ENCODE measurements at places on chromosomes 11 and 22.

DNA sequence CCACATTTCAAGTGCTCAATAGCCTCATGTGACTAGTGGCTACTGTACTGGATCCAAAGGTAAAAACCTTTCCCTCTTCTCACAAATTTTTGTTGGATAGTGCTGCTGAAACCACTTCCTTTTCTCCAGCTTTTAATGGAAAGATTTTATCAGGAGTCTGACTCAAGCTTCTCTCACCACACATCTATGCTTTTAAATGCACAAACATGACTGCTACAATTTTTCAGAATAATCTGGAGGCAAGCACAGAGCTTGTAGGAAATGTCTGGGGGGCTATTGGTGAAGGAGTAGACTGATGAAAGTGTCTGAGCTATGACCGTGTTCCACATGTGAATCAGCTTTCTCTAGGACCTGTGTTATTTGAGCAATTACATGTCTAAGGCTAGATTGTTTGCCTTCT lies 101.1 kb upstream of the FAT3 start:
- no peak for DNase-seq

GRCh38 chr22:32574411-32574810 lies 99.8 kb downstream of the FBXO7 start:
- DNase-seq, result no peak

DNA sequence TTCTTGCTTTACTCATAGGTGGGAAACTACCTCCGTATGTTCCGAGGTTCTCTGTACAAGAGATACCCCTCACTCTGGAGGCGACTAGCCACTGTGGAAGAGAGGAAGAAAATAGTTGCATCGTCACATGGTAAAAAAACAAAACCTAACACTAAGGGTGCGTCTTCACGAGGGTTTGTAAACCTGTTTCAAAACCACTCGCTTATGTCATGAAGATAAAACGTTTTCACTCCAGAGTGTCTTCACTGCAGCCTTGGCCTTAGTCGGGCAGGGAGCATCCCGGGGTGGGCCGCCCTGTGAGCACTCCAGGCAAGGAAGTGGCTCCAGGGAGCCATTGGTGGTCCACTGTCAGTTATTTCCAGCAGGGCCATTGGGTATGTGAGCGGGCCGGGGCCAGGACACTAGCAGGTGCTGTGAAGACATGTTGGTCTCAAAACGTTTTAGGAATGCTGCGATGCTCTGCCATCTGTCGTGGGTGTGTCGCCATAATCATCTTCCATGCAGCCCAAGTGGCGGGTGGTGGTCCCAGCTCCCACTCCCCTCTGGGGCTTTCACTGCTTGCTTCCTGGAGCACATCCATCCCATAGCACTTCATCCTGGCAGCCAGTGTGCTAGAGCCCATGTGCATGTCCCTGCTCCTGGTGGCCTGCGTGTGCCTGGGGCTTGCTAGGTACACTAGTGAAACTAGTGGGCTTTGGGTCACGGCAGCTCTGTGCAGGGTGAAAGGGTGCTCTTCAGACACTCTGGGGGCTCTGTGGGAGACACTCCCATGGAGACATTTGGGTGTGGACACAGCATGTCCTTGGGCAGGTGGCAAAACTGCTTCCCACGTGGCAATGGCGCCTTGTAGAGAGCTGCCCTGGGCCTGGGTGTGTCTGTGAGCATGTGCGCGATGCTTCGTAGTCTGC lies 5.2 kb downstream of the SMARCB1 start:
- DNase-seq, result no peak

DNA sequence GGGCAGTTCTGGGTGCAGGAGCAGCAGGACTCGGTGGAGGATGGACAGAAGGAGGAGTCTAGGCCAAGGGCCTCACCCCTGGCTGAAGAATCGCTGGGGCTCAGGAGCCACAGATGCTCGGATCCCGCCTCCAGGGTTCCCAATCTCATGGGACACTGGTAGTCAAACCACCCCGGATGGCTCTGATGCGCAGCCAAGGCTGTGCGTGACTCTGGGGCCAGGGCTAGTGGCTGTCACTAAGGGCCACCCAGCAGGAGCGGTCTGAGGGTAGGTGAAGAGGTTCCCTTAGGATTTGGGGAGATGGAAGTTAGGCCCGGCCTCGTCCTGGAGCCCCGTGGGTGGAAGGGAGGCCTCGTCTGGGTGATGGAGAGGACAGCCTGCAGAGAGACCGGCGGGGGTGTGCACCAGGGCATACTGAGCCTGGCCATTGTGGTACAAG lies 300.6 kb downstream of the TBC1D22A start:
- DNase-seq, result no peak

DNA sequence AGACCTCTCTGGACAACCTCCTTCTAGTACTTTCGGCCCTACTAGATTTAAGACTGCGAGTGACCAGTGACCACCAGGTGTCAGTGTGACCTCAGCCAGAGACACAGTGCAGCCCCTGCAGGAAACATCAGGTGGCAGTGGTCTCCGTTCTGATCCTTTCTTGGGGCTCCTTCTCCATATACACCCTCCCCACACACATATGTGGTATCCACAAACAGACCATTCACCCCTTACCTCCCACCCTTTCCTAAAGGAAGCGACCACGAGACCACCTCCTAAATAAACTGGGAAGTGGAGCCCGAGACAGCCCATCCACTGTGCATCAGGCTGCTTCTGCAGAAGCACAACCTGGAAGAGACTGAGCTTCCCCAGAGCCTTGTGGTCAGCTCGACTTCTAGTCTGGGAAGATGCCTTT lies 38.5 kb upstream of the CYP2D6 start:
- peak; percentile 94 for DNase-seq

DNA sequence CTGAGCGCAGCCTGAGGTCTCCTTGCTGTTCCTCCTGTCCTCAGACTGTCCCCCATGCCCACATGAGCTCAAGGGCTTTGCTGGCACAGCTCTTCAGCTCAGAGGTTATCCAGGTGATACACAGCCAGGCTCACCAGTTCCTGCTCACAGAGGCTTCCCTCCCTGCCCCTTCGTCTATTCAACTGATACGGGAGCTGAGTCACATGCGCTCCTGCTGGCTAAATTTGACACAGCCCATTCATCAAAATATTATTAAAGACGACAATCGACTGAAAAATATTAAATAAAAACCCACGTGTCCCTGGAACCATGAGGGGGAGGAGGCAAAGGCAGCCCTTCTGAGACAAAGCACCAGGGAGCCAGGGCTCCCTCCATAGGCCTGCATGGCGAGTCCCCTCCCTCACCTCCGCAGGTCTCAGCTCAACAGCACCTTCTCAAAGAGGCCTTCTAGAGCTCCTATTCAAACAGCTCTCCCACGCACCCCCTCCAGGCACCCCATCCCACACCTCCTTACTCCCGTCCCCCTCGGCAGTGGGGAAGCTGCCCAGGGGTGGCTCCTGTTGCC lies 40.5 kb downstream of the DUSP8 start:
- DNase-seq, result no peak

GRCh38 chr11:60175860-60176275 lies 7.0 kb downstream of the MS4A6A start:
- DNase-seq, result no peak

DNA sequence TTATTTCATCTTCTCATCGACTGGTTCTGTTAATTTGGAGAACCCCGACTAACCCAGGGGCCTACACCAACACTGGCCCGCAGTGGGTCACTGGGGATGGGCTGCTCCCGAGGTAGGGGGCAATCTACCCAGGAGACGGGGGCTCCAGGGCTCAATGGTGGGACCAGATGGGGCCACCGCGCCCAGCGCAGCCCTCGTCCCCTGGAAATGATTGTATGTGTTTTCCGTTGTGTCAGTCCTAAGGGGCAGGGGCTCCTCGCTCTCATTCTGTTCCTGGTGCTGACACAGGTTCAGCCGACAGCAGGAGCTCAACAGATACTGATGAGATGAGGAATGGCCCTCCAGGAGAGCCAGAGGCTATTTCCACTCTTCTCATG lies 20.7 kb downstream of the A4GALT start:
- no peak for DNase-seq

Measured in eye (tissue), 1 donor.